Fibroblast of skin of left biceps (primary cell): ENCODE measurements at places on chromosomes 2 and 18.

- no peak for DNase-seq
These were observed 166.2 kb downstream of the CDCA7 start for GRCh38 chr2:173520918-173521317.

- DNase-seq: no peak
These were observed 188.8 kb downstream of the PTPRM start for GRCh38 chr18:7755753-7756475.

GRCh38 chr2:61420991-61421544, 49.8 kb downstream of the USP34 start:
- no peak for DNase-seq

- DNase-seq: no peak
These were observed 48.1 kb upstream of the CRIM1 start for GRCh38 chr2:36307441-36307840.

DNA sequence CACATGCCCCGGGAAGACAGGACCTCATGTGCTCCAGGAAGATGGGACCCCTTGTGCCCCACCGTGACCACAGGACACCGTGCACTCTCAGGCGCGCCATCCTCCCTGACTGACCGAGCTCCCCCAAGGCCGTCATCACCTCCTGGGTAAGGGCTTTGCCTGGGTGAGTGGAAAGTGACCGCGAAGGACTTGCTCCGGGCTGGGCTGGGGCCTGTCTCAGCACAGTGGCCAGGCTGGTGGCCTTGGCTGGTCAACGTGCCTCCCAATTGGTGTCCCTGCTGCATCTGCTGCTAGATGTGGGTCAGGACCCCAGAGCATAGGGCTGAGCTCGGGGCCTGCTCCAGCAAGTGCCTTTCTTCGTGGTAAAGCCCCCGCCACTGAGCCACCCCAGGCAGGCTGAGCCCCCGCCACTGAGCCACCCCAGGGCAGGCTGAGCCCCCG, 69.7 kb upstream of the CTDP1 start:
- DNase-seq: no peak
